ENCODE measurements at places on chromosomes 3 and 15.

DNA sequence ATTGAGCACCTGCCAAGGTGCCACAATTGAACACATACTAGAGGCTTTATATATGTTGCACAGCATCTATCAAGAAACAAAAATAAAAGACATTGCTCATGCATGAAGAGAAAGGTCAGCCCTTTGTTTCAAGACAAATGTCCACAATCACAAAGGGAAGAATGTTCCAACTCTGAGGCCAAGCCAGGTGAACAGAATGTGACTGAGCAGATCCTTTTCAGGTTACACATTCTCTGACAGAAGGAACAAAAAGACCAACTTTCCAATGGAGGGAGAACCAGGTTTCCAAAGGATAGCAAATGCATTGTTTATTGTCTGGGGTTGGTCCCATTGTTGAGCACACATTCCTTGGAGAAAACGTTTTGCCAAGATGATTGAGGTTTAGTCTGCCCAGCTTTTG, 50.2 kb upstream of the FAM174B start:
- DNase-seq, result no peak

DNA sequence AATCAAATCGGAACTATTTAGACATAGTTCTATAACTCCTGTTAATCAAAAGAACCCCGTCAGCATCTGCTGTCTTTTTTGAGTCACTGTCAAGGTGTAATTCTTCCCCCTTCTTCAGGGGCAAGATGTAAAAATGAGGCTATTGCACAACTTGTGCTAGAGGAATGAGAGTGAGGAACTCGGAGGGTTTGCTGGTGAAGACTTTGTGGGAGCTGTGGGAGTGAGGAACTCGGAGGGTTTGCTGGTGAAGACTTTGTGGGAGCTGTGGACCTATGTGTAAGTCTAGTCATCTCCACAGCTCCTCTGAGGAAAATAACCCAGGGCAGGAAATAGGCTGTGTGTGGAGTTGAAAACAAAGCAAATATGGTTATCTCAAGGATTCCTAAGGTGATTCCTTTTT, 2.5 kb upstream of the CERS3 start:
- no peak for DNase-seq

DNA sequence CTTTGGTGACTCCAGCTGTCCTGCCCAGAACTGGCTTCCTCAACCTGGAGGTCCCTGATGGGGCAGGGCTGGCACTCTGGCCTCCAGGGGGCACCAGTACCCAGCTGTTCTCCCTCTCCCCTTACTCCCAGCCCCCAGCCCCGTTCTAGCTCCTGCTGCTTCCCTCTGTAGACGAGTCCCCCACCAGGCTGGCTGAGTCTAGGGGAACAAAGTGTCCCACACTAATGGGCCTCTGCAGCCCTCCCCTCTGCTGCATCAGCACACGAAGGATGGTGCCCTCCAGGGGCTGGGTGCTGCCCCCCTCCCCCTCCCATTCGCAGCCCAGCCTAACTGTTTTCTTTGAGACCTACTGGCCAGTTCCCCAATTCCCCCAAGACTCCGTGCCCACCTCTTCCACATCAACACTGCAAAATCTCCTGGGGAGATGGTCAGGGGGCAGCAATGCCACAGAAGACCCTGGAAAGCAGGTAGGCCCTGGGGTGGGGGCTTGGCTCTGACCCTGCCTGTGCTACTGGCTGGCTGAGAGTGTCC, 4.2 kb downstream of the RHCG start:
- DNase-seq, result no peak

DNA sequence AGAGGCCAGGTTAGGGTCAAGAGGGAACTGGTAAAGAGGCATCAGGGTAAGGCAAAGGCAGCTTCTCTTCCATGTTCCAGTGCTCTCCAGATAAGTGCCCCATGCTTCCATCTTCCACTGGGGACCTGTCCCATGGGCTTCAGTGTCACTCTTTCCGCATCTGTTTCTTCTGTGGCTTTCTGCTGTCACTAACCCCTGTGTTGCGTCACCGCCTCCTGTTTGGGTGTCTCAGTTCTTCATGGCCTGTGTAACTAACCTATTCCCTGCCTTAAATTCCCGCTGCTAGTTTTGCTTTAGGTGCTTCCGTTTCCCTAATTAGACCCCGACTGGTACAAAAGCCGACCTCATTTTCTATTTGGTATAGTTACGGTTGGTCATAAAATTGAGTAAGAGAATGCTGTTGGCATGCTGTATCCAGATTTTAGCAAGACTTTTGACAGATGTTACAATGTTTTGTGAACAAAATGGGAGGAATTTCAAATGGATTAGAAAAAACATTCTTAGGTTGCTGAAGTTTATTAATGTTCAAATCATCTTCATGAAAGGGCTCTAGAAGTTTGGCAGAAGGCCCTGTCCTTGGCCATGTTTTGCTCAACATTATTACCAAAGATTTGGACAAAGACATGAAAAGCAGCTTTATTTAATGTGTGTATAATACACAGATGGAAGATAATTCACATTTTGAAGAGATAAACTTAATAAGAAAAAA, 245.3 kb downstream of the BBX start:
- no peak for DNase-seq

GRCh38 chr15:85496551-85497171, 116.3 kb downstream of the AKAP13 start:
- no peak for DNase-seq

GRCh38 chr15:73751899-73752805, 999 bp downstream of the INSYN1 start:
- no peak for DNase-seq

GRCh38 chr3:197686899-197687298, 49.8 kb downstream of the RUBCN start:
- DNase-seq, result no peak

All from NCI-H510A (cell line).